Progenitor cell of endocrine pancreas (in vitro differentiated cells): ENCODE measurements at places on chromosomes 6 and 20. TPM values are rescaled to one million over a fixed set of nuclear protein-coding genes. Genes with fewer than 3 reads are reported as not detected.

Gene ZNF165
- total RNA-seq = 9.7 TPM in 2 replicates

- DNase-seq = no peak
These were observed 22.5 kb upstream of the IYD start for GRCh38 chr6:150346346-150346745.

DNA sequence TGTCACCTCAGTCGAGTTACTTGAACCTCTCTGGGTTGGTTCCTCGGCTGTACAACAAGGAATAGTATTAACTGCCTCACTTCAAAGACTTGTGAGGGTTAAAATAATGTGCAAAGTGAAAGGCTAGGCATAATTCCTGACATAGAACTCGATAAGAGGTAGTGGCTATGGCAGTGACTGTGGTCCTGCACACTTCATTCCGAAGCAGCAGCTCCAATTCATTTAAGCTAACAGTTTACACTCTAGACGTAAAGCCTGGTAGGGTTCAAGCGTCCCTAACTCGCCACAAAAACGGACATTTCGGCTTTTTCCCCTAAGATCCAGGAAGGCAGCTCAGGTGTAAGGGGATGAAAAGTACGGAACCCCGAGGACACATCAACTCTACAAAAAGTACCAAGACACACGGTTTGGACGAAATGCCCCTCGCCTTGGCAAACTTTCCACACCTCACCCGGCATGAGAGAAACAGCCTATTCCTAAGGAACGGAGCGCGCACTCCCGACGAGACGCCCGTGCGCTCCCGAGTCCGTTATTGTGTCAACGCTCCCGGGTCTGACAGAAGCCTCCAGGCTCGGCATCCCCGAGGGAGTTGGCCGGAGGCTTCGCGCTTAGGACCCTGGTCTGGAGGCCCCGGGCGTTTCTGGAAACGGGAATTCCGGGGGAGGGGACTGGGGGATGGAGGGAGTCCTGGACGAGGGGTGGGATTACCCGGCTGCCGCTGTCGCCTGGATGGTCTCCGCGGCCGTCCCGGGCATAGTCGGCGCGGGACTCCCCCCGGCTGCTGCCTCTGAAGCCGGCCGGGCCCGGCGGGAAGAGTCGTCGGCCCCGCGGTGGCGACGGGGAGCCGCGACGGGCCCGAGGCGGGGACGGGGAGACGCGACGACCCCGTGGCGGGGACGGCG is 937 bp downstream of the ZNF318 start:
- DNase-seq = peak; percentile 42

- DNase-seq = no peak
These were observed 29.7 kb downstream of the MAP7 start for GRCh38 chr6:136520517-136520916.

- DNase-seq = no peak
These were observed 19.6 kb downstream of the GPLD1 start for GRCh38 chr6:24469811-24470210.

GRCh38 chr6:154139892-154140291 is 100.9 kb downstream of the OPRM1 start:
- no peak for DNase-seq

DNA sequence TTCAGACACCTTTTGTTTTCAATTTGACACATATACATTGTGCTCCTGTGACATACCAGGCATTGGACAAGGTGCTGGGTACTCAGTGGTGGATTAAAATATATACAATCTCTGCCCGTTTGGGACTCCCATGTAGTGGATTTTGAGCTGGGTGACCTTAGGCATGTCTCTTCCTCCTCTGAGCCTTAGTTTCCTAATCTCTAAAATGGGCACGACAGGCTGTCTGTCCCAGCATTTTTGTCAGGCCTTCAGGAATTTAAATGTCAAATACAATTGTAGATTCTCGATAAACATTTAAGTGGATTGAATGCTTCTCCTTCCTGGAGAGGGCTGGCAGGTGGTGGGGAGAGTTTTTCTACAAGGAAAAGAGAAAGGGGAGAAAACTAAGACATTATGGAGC is 22.6 kb downstream of the CDH22 start:
- no peak for DNase-seq

DNA sequence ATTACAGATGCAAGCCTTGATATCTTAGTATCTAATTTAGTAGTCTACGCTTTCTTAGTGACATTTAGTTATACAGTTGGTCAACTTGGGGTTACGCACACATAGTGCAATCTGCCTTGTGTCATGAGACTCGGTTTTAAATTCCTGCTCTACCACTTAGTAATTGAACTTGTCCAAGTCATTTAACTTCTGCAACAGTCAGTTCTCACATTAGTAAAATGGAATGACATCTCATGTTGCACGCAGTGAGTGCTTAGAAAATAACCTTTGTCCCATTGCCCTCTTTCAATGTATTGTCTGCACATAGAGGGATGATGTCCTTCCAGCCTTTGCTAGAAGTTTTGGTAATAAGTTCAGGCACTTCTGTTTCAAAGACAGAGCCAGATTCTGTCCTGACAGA is 48.6 kb downstream of the TMEM170B start:
- no peak for DNase-seq

GRCh38 chr6:71106276-71106675 is 149.4 kb upstream of the B3GAT2 start:
- DNase-seq = no peak

GRCh38 chr6:155628306-155628705 is 172.7 kb upstream of the NOX3 start:
- no peak for DNase-seq

DNA sequence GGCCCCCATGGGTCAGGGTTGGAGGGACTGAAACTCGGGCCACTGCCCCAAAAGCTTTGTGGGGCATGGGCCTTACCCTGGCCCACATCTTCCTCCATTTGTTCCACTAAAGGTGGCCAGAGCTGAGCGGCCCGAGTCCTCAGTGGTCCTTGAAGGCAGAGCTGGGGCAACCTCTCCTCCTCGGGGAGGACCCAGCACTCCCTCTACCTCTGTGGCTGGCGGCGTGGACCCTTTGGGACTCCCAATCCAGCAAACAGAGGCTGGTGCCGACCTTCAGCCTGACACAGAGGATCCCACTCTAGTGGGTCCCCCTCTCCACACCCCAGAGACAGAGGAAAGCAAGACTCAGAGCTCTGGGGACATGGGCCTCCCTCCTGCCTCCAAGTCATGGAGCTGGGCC is 9.3 kb downstream of the LPIN3 start:
- no peak for DNase-seq

DNA sequence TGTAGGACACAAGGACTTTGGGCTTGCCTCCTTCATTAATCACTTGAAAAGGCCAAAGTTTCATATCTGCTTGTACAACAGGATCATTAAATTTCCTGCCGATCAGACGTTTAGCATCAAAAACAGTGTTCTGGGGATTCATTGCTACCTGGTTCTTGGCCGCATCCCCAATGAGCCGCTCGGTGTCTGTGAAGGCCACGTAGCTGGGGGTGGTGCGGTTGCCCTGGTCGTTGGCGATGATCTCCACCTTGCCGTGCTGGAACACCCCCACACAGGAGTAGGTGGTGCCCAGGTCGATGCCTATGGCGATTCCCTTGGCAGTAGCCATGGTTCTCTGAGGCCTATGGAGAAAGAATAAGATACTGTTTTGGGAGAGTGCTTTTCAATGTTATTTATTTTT is 3.4 kb downstream of the HSPA1L start:
- no peak for DNase-seq
